CD4-positive, alpha-beta T cell treated with Interferon gamma for 1 hour (primary cell): ENCODE measurements at places on chromosomes 6 and 20.

DNA sequence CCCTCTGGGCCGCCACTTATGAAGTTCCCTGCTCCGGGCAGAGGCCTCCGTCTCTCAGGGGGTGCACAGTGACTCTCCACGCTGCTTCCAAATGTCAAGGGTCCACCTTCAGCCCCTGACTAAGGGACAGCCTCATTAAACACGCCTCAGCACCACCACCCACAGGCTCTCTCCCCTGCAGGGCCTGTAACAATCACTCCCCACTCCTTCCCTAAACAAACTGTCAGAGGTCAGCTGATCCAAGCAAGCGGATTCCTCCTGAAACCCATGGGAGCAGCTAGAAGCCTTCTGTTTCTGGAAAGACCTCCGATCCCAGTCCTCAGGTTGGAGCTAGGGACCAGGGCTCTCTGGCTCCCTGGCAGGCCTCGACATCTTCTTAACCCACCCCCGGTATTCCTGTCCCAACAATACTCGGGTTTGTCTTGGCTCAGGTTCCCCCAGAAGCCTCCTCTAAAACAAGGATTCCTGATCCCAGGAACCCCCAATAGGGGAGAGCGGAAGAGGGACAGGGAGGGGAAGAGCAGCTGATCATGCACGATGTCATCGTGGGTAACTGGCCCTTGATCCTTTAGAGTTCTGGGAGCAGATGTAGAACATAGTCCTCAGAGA is 181.0 kb downstream of the ZNF217 start:
- DNase-seq: no peak

DNA sequence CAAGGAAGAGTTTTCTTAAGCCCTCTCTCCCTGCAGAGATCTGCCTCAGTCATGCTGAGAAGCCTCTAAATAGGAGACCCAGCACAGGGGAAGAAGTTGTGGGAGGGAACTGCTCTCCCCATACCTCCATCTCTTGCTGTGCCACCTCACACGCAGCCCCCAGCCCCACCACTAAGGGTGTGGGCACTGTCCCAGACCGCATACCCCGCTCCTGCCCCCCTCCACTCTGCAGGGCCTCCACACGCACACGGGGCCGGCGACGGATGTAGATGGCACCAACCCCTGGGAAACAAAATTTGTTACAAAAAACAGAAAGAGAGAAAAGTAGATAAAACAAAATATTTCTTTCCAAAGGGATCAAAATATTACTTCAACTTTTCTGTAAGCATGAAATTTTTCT is 10.2 kb upstream of the CPNE1 start:
- no peak for DNase-seq

GRCh38 chr6:125066964-125067363 is 86.6 kb upstream of the TPD52L1 start:
- DNase-seq: peak; percentile 4

DNA sequence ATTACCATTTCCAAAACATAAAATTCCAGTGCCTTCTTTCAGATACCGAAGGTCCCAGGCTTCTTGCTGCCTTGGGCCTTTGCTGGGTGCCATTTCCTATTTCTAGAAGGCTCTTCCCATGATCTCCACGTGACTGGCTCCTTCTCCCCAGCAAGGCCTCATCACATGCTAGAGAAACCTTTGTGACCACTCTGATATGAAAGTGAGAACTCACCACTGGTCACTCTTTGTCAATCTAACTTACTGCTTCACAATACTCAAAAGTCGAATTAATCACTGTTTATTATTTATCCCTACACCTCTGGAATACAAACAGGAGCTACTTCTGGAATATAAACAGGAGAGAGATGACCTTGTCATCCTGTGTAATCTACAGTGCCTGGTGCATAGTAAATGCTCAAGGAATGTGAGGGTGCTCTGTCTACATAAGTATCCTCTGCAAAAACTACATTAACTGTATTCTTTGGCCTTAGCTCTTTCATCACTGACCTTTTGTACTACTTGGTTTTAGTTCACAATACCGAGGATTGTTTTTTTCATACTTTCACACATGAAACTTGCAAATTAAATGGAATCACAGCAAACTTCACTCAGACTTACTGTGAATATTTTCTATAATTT is 1.6 kb downstream of the STX7 start:
- DNase-seq: no peak

GRCh38 chr6:33815854-33816253 is 12.1 kb upstream of the MLN start:
- peak; percentile 7 for DNase-seq

DNA sequence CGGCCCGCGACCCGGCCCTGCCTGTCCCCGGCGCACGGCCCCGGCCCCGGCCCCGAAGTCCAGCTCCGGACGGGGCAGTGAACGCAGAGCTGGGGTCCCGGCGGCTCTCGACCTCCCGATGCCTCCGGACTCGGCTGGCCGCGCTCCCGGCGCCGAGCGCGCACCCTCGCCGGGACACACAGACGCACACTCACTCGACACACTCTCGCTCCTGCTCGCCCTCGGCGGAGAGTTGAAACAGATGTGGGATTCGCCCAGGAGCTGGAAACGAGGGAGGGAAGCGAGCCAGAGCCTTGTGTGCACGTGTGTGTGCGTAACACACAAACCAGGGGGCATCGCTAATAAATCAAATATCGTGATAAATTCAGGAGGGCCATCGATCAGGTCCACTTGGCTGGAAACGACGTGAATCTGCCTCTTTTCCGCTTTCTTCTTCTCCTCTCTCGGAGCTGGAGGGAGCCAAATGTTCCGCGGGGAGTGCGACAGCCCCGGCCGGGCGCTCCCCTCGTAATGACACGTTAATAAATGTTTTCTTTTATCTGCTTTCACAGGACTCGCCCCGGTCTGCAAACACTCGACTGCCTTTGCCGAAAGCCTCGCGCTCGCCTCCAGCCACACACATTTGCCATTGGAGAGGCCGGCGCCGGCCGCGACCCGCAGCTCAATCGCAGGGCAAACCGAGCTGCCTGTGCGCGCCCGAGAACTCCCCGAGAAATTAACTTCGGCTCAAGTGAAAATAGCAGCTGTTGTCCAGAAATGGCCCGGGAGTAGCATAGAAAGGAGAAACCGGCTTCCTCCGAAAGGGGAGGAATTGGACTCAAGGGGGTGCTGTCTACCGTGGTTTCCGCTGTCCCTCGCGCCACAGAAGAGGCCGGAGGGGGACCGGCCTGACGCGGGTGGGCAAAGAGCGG is 828 bp upstream of the SULF2 start:
- peak; percentile 33 for DNase-seq

DNA sequence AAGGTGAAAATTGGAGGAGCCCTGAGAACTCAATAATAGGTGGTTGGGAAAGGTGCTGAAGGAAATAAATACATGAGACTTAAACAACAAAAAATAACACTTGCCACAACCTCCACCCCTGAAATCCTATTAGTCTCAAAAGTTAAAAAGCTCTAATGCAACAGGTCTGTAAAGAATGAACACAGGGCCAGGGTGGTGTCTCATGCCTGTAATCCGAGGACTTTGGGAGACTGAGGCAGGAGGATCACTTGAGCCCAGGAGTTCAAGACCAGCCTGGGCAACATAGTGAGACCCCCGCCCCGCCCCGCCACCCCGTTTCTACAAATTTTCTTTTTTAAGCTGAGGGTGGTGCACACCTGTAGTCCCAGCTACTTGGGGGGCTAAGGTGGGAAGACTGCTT is 1.1 kb upstream of the ZKSCAN8 start:
- DNase-seq: no peak

GRCh38 chr6:37279366-37280134 is 21.6 kb upstream of the TMEM217 start:
- no peak for DNase-seq

DNA sequence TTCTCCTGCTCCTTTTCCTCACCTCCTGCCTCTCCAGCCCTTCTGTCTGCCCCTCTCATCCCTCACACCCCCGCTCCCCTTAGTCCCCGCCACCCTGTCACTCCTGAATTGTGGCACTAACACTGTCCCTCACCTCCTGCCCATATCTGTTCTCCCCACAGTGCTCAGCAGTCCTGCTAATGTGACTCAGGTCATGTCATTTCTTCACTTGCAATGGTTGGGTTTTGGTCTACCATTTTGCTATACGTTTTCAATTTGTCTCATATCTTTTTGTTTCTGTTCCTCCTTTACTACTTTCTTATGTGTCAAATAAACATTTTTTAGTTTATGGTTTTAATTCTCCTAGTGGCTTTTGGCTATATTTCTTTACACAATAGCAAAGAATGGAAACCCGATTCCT is 1.3 kb upstream of the HLA-B start:
- no peak for DNase-seq

- no peak for DNase-seq
Measured at GRCh38 chr6:136127873-136128272, 122.2 kb downstream of the MTFR2 start.

GRCh38 chr6:25473447-25473846 is 178.6 kb upstream of the SCGN start:
- no peak for DNase-seq

DNA sequence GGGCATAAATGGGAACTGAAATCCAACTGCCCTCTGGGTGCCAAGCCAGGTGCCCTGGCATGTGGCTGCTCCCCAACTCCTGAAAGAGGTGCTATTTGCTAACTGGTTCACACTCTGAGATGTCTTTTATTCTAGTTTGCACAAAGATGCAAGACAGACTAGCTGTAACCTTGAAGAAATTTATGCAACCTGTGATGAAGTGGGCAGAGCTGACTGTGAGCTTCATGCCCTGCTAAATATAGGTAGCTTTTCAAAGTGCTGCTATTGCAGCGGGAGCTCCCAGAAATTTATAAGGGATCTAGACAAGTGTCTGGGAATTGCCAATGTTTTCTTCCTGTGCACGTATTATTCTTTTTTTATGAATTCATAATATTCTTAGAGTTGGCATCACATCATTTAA is 517.5 kb downstream of the RNF144B start:
- DNase-seq: no peak

DNA sequence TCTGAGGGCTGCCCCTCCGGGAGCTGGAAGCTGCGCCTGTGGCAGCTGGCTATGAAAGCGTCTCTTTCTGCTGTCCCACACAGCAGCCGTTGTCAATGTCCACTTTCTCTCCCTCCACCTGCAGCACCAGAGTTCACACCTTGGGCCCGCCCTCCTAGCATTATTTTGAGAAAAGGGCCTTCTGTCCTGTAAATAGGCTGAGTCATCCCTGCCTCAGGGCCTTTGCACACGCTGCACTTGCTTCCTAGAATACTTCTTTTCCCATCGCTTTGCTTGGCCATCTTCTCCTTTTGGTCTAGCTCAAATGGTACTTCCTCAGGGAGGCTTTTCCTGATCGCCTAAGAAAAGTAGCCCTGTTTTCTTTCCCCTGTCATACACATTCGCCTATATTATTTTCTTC is 69.3 kb upstream of the ZNFX1 start:
- no peak for DNase-seq

GRCh38 chr6:34813028-34813713 is 21.3 kb downstream of the BLTP3A start:
- DNase-seq: no peak

- no peak for DNase-seq
Measured at GRCh38 chr6:54188846-54189245, 77.6 kb downstream of the MLIP start.

DNA sequence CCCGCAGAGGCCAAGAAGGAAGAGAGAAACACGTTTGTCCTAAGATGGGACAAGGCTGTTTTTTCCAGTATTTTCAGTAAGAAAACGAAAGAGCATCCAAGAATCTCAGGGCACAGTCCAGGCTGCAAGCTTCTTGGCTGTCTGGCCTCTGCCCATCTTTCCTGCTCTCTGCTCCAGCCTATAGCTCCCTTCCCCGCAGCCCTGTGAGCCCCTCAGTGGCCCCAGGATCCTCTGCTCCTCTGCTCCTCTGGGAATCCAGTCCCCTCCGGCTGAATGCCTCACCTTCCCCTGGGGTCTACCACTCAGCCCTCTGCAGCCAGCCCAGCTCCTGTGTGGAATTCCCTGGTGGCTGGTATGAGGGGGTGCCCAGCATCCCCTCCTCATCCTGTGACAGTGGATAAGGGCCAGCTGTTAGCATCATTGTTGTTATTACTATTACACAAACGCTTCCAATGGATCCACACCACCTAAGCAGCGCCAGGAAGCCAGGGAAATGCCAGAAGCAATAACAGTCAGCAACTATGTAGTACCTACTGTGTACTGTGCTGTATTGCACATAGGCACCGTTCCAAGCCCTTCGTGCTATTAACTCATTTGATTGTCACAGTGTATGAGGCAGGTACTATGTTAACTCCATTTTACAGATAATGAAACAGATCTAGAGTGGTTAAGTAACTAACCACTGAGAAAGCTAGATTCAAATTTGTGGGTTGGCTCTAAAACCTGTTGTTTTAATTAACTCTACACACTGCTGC is 60.3 kb upstream of the PTPN1 start:
- no peak for DNase-seq

DNA sequence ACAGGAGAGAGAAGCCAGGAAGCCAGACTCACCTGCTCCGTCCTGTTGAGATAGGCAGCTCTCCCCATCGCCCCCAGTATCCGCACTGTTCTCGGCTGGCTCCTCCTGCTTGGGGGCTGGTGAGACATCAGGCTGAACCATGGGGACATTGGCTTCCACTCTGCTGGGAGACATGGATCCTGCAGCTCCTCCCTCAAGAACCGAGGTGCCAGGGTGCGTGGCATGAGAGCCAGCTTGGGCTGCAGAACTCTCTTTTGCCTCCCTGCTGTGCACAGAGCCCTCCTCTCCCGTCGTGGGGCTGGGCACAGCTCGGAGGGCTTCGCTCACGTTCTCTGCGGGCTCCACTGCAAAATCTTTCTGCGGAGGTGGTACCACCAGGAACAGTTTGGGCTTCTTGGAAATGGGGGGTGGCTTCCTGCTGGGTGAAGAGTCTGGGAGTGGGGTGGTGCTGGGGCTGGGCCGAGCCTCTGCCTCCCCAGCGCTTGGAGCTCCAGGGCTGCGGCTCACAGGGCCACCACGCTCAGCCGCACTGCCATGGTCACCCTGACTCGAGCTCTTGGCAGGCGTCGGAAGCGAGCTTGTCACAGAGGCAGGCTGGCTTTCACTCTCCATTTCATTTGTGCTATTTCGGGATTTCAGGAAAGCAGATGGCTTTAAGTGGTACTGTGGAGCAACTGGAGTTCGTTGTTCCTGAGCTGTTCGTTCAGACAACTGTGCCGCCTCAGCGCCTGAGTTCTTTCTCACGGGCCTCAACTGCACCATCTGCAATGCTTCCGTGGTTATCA is 26.5 kb downstream of the HEBP2 start:
- DNase-seq: no peak

- no peak for DNase-seq
Measured at GRCh38 chr6:119575721-119576120, 226.2 kb upstream of the MAN1A1 start.

GRCh38 chr6:45806172-45806571 is 209.5 kb downstream of the CLIC5 start:
- DNase-seq: no peak

GRCh38 chr6:89356642-89357170 is 4.2 kb upstream of the UBE2J1 start:
- DNase-seq: no peak

- DNase-seq: no peak
Measured at GRCh38 chr20:16607364-16608276, 34.4 kb upstream of the KIF16B start.

GRCh38 chr6:33730611-33731010 is 16.1 kb downstream of the IP6K3 start:
- DNase-seq: no peak

- no peak for DNase-seq
Measured at GRCh38 chr20:18837718-18838117, 24.1 kb downstream of the SCP2D1 start.

GRCh38 chr20:699811-700338 is 24.3 kb upstream of the SCRT2 start:
- DNase-seq: no peak
